ENCODE measurements at places on chromosomes 11 and 22.

- DNase-seq: no peak
Observed at GRCh38 chr22:26979294-26979693, 321.9 kb downstream of the MIAT start.

DNA sequence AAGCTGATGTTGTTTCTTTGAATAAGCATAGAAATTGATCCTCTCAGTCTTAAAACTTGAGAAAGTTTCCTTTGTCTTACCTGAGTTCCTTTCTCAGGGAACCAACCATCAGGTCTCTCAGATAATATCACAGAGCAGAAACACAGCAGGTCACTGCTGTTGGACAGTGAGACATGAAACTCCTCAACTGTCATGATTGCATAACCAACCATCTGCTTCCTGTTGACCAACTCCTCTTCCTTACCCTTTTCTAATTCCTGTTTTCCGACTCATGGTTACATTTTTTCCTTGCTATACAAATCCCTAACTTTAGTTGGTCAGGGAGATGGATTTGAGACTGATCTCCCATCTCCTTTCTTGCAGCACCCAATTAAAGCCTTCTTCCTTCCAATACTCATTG, 845.3 kb downstream of the FAM181B start:
- no peak for DNase-seq

- DNase-seq: no peak
Observed at GRCh38 chr22:37313376-37314314, 31.3 kb downstream of the CYTH4 start.

- DNase-seq: no peak
Observed at GRCh38 chr11:18720091-18720807, 5.7 kb downstream of the IGSF22 start.

DNA sequence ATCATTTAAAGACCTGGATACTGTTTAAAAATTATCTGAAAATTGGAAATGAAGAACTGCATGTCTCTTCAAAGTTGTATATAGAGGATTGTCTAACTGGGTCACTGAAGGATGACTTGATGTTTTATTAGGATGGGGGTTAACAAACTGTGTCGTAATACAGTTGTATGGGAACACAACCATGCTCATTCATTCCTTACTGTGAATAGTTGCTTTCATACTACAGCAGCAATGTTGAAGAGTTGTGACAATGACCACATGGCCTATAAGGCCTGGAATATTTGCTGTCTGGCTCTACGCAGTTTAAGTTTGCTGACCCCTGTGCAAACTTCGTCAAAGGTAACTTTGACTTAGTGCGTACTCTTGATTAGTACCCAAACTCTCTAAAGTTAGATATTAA, 38.4 kb downstream of the FDX1 start:
- DNase-seq: no peak

- DNase-seq: no peak
Observed at GRCh38 chr11:73784734-73785133, 2.9 kb upstream of the MRPL48 start.

DNA sequence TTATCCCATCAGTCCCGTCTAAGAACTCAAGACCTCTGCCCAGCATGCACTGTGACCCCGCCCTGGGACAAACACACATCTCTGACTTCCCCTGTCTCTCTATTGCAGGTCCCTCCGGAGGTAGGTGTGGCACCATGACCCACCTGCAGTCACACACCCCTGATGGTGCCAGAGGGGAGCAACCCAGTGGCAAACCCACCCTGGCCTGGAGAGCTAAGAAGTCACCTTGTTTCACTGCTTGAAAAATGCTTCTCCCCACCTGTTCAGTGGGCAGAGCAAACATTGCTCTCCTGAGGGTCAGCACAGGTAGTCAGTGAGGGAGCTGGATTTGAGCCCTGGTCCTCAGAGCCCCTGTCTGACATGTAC, 23.9 kb downstream of the CAPN1 start:
- DNase-seq: no peak

DNA sequence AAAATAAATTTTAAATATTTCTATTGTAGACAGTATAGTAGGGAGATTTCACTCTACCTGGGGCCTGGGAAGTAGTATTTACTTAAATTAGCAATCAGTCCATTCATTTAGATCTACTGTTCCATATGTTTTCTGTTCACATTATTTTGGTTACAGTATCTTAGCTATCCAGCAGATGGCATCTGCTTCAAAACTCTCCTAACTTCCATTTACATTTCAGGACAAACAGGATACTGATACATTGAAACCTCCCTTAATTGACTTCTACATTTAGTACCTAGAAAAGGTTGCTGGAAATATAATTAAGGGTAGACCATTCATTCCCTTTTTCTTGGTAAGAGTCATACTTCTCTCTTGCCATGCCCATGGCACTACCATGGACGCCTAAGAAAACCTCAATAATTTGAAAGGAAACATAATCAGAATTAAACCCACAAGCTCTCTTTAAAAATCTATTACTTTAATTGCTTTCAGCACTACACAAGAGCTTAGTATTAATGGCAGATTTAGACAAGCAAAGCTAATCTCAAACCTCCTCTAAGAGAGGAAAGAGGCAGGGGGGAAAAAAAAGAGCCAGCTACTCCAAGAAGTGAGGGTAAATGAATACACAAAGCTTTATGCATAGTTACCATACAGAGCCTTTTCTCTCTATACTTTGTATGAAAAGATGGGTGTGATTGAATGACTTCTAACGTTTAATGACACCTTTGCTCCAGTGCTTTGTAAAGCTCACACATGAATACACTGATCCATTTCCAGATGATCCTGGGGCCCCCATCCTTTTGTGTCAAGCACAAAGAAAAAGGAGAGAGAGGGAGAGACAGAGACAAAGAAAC, 131.2 kb upstream of the MTMR2 start:
- DNase-seq: no peak

DNA sequence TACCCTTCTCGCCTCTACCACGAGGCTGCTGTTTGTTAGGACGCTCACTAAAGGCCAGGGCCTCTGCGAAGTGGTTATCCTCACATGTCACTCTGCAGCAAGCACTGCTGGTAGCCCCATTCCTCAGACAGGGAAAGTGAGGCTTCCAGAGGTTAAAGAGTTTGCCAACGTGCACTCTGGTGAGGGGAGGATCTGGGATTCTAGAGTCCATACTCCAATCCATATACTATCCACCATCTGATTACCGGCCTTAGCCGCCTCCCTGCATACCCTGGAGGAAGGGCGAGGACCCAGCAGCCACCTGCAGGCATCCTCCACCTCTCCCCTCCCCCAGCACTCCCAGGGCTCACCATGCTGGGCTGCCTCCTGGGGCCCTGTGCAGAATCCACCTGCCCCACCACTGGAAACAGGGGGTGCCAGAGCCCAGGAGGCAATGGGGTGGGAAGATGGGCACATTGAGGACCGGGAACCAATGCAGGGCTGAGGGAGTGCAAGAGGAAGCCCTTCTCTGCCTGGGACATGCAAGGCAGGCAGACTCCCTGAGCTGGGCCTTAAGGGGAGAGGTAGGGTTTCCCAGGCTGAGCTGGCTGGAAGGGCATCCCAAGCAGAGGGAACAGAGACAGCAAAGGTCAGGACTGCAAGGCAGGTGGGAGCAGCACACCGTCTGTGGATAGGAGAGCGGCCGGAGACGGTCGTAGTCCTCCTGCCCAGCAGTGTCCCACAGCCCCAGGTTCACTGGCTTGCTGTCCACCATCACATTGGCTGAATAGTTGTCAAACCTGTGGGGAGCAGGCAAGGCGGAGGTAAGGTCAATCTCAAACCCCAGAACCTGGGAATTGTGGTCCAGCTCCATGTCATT, 11.7 kb downstream of the RAC2 start:
- no peak for DNase-seq

DNA sequence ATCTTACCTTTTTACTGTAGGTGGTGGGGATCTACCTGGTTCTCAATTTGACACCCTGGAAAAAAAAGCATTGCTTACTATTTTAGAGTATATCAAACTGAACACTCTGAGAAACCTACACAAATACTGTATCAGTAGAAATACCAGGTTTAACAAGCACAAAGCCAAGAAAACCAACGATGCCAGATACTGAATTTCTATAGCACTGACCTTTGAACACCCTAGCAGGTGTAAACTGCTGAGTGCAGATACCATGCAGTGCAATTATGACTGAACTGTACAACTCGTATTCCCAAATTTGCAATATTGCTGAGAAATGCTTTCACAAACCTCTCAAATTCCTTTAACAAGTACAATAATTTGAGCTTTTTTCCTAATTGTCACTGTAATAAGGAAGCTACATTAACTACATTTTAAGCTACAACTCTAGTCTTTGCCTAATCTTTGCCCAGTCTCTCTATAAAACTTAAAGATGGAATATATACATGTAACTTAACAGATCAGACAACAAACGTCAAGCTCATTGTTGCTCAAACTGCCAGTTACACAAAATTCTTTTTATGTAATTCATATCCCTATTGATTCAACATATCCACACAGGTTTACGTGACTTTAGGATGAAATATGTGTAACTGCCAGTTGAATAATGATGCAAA, 8.9 kb downstream of the TAF1D start:
- no peak for DNase-seq

DNA sequence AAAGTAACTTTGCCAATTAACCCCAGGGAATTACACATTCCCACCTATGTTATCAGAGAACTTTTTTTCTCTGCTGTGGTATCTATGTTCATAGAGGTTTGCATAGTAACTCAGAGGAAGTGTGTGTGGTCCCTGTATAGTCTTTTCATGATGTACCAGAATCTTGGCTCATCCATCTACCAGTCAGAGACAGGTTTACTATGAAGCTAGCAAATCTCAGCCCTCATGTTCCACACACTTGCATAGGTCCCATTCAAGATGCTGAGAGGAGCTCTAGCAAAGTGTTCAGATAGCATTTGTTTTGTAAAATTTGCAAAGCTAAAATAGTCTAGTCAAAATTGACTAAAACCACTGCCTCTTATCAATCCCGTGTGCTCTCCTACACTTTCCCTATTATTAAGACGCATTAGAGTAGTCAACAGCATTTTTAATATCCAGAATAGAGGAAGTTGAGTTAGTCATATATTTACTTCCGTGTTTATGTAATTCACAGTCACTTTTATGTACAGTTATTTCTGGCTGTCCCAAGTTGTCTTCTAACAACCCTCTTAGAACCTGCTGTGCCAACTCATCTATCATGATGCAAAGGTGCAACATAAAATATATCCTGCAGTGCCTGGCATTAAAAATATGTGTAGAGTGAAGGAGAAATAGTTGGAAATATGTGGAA, 184.2 kb downstream of the FAM76B start:
- DNase-seq: no peak

DNA sequence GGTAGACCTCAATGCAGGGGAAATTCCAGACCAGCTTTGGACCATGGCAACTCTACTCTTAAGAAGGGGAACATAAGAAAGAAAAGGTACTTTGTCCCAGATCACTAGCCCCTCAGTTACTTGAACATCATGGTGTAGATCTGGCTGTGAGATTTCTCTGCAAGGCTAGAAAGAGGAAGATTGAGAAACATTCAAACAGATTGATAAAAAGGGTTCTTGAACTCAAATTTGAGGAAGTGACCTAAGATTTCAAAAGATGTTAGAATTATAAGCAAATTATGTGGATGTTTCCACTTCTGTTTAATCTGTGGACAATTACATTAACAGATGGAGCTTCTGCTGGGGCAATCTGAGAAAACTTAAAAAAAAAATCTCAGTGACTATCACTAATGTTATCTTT, 21.8 kb upstream of the UPB1 start:
- DNase-seq: no peak

DNA sequence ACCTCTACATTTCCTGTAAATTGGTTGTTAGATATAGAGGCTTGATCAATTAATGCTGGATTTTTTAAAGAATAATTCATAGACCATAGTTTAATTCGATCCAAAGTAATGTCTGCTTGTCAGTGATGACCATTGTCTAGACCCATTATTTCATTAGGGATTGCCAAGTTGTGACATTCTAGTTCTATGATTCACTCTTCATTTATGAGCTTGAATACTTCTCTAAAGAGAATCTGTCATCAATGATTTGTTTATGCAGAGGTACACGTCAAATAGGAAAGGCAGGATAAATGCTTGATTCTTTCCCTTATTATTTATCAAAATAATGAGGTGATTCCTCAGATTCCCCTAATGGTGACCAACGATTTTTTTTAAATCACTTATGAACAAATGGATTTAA, 24.0 kb upstream of the ROBO3 start:
- no peak for DNase-seq

GRCh38 chr11:45252134-45252856, 33.8 kb downstream of the SYT13 start:
- peak; percentile 57 for DNase-seq

All from GM12892 (cell line).